ENCODE measurements at places on chromosomes 4 and X.
A peak's percentile ranks its signal among the peaks of the same experiment; 100 is the strongest.

DNA sequence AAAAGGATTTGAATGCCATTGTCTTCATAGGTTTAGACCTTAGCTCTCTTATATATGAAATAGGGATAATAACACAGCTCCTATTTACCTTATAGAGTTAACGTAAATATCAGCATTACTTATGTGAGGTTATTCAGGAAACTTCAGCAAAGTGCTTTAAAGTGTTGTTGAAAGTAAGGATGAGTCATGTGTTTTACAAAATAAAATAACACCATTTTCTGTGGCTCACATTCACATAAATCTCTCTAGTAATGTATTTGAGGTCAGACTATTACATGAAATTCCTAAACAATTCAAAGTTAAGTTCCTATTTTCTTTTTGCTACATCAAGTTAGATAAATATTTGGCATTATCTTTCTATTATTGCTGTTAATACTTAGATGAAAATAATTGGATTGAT, 2.9 kb downstream of the GNRHR start:
- no peak overlapping the region for H3K4me3 ChIP-seq
- no peak overlapping the region for H3K27ac ChIP-seq
- no peaks in the 10 kb centered on the region for H3K36me3 ChIP-seq
- H3K4me1 ChIP-seq: no peaks in the 10 kb centered on the region
- DNase-seq: no peak

DNA sequence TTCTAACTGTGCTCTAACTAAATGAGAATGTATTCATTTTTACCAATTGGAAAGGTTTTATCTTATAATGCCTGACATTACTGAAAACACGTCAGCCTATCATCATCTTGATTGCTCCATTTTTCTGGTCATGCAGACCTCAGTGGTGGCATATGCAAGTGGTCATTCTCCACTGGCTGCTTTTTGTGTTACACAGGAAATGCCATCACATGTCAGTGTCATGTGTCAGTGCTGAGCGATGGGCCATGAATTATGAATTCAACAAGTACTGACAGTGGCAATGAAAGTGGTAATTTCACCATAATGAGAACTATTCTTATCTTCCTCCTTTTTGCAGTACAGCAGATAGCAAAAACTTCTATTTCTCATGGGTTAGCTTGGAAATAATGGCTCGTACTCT, 190.5 kb downstream of the PACRGL start:
- no peaks in the 10 kb centered on the region for H3K27me3 ChIP-seq
- H3K4me3 ChIP-seq: no peak overlapping the region
- DNase-seq: no peak
- no peaks in the 10 kb centered on the region for H3K4me1 ChIP-seq
- no peak overlapping the region for H3K27ac ChIP-seq

- no peaks in the 10 kb centered on the region for H3K4me1 ChIP-seq
- DNase-seq: no peak
- H3K4me3 ChIP-seq: no peak overlapping the region
- no peaks in the 10 kb centered on the region for H3K36me3 ChIP-seq
- H3K27ac ChIP-seq: no peak overlapping the region
- H3K27me3 ChIP-seq: no peaks in the 10 kb centered on the region
Measured at GRCh38 chr4:14917298-14917633, 85.0 kb upstream of the CPEB2 start.

DNA sequence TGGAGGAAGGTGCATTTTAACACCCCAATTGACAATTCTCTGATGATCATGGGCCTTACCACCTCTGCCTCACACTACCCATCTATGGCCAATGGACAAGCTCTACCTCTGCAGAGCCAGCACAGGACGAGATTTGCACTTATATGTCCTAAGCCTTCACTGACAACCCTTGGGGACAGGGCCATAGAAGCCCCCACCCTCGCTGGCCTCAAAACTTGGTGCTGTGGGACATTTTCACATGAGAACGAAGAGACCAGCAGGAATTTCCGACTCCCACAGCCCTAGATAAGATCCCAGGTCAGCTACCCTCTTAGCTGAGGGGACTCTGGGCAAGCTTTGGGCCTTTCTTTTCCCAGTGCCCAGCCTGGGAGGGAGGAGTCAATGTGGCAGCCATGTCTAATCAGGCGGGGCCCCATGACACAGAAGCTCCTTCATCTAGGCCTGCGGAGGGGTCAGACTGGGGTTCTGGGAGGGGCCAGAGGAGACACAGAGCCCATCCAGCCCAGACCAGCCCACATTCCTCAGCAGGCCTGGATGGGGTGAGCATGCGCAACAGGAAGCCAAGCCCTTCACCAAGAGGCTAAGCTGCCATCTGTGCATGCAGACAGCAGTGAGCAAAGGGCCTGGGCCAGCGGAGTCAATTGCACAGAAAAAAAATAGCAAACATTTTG, 12.1 kb downstream of the PJA1 start:
- no peak overlapping the region for H3K27ac ChIP-seq
- no peaks in the 10 kb centered on the region for H3K36me3 ChIP-seq
- no peak for DNase-seq
- no peak overlapping the region for H3K4me3 ChIP-seq
- no peaks in the 10 kb centered on the region for H3K4me1 ChIP-seq

GRCh38 chr4:47372561-47372960, 90.9 kb downstream of the COMMD8 start:
- no peaks in the 10 kb centered on the region for H3K36me3 ChIP-seq
- no peak overlapping the region for H3K4me3 ChIP-seq
- DNase-seq: no peak
- H3K27me3 ChIP-seq: no peaks in the 10 kb centered on the region
- H3K4me1 ChIP-seq: no peaks in the 10 kb centered on the region
- H3K27ac ChIP-seq: no peak overlapping the region

GRCh38 chr4:21367567-21367966, 581.0 kb downstream of the KCNIP4 start:
- no peaks in the 10 kb centered on the region for H3K4me1 ChIP-seq
- no peak for DNase-seq
- no peaks in the 10 kb centered on the region for H3K27me3 ChIP-seq
- no peaks in the 10 kb centered on the region for H3K36me3 ChIP-seq
- no peak overlapping the region for H3K27ac ChIP-seq

- no peaks in the 10 kb centered on the region for H3K36me3 ChIP-seq
- H3K4me1 ChIP-seq: no peaks in the 10 kb centered on the region
- H3K27ac ChIP-seq: no peak overlapping the region
- no peak overlapping the region for H3K4me3 ChIP-seq
- no peak for DNase-seq
- H3K27me3 ChIP-seq: no peaks in the 10 kb centered on the region
Measured at GRCh38 chr4:102429553-102429952, 71.6 kb upstream of the NFKB1 start.

GRCh38 chr4:3724319-3725231, 41.6 kb upstream of the ADRA2C start:
- no peaks in the 10 kb centered on the region for H3K4me1 ChIP-seq
- no peaks in the 10 kb centered on the region for H3K36me3 ChIP-seq
- no peaks in the 10 kb centered on the region for H3K27me3 ChIP-seq
- DNase-seq: no peak
- H3K27ac ChIP-seq: no peak overlapping the region

DNA sequence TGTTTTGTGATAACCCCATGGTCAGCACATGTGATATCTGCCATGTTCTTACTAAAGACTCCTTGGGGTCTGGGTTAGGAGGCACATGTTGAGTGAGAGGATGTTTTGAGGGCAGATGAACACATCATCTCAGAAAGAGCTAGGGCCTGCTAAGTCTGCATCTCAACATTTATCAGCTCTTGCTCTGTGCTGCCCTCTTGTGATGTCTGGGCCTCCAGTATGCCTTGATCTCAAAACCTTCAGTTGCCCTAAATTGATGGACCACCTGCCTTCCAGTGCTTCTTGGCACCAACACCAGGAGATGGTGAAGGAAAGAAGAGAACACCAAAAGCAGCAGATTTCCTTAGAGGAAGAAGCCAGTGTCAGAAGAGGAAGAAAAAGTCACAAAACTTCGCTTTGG, 22.5 kb downstream of the MID1 start:
- no peak overlapping the region for H3K27ac ChIP-seq
- H3K27me3 ChIP-seq: peaks cover 3% of the 10 kb centered on the region
- H3K4me1 ChIP-seq: no peaks in the 10 kb centered on the region
- DNase-seq: no peak
- H3K4me3 ChIP-seq: no peak overlapping the region

DNA sequence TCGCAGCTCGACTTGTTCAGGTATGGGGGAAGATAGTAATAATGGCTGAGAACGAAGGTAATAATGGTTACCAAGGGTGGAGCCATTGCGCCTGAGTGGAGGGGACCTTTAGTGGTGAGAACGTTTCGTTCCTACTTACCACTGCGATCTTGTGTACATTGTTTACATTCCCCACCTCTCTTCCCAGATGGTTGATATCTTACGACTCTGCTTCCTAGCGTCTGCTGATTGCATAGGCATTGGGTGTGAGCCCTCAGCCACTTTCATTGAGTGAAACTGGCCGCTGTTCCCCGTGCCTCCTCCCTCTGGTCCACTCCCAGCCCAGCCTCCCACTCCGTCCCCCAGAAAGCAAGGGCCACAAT, 850 bp downstream of the IGBP1 start:
- DNase-seq: no peak
- peaks cover 18% of the 10 kb centered on the region for H3K4me1 ChIP-seq
- no peaks in the 10 kb centered on the region for H3K27me3 ChIP-seq
- no peaks in the 10 kb centered on the region for H3K36me3 ChIP-seq
- H3K4me3 ChIP-seq: peak overlapping the region; percentile 94
- H3K27ac ChIP-seq: peak overlapping the region; percentile 82

DNA sequence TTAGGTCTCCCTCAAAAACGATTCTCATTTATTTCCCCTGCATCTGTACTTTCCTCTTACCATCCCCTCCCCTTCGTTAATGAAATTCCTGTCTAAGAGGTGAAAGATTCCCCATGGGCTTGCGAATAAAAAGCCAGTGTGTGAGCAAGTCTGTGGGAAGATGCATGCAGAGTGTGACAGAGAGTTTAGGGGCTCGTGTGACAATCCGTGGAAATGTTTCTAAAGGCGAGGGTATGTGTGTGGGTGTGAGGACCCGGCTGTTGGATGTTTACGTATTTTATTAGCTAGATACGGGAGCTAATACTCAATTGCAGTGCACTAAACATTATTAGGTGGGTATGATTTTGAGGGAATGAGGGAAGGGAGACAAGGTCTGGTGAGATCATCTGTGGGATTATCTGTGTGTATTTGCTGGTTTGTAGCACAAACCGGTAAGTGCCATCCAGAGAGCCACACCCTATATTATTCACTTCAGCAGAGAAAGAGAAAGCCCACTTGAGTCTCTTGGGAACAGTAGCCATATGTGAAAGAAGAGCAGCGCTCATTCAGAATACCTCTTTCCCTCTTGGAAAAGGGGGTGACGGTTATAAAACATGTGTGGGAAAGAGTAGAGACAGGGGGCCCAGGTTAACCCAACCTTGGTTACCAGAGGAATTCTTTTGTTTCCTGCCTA, 893 bp upstream of the HOPX start:
- no peak overlapping the region for H3K27ac ChIP-seq
- H3K27me3 ChIP-seq: no peaks in the 10 kb centered on the region
- H3K36me3 ChIP-seq: no peaks in the 10 kb centered on the region
- DNase-seq: no peak
- H3K4me3 ChIP-seq: peak overlapping the region; percentile 34

GRCh38 chr4:723751-724530, 18.3 kb downstream of the PCGF3 start:
- no peak for DNase-seq
- H3K4me3 ChIP-seq: no peak overlapping the region
- no peaks in the 10 kb centered on the region for H3K27me3 ChIP-seq
- no peak overlapping the region for H3K27ac ChIP-seq

DNA sequence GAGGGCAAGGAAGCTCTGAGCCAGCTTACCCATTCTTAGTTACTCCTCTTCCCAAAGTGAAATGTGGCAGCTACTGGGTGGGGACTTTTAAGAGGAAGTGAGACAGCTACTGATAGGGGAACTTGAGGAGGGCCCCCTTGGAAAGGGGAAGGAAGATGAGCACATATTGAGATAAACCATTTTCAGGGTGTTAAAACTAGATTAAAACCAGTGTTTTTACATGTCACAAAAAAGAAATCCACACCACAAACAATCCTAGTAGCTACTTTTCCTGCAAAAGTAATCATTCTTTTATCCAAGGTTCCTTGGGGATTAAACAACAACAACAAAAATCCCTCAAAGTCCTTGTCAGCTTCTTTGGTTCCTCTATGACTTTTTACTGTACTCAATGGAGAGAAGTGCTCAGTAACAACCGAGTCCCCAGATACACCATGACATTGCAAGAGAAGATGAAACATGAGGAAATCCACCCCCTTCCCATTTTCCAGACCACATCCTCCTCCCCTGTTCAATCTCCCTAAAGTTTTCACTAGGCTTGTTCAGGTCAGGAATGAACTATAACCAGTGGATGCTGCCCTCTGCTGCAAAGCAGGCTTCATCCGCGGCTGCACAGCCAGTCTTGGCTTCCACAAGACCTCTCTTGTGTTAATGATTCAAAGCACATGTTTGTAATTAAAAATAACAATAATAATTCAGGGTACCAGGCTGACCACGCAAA, 113.5 kb upstream of the TMEM164 start:
- no peaks in the 10 kb centered on the region for H3K36me3 ChIP-seq
- no peak for DNase-seq
- H3K4me1 ChIP-seq: no peaks in the 10 kb centered on the region
- no peak overlapping the region for H3K27ac ChIP-seq

DNA sequence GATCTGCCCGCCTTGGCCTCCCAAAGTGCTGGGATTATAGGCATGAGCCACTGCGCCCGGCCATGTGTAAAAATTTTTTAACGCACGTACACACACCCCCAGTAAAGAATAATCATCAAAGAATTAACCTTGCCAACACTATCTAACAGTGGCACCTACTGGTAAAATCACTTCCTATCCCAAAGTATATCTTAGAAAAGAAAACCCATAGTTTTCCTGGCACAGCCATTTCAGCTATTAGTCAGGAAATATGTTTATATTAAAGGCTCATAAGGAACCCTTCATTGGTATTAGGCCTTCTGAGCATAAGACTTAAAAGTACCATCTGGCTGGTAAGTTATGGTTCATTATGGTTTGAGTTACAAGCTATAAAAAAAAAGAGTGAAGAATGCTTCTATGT, 14.1 kb downstream of the S100G start:
- H3K27ac ChIP-seq: no peak overlapping the region
- no peaks in the 10 kb centered on the region for H3K27me3 ChIP-seq
- no peaks in the 10 kb centered on the region for H3K36me3 ChIP-seq
- no peak for DNase-seq
- no peaks in the 10 kb centered on the region for H3K4me1 ChIP-seq
- H3K4me3 ChIP-seq: no peak overlapping the region

DNA sequence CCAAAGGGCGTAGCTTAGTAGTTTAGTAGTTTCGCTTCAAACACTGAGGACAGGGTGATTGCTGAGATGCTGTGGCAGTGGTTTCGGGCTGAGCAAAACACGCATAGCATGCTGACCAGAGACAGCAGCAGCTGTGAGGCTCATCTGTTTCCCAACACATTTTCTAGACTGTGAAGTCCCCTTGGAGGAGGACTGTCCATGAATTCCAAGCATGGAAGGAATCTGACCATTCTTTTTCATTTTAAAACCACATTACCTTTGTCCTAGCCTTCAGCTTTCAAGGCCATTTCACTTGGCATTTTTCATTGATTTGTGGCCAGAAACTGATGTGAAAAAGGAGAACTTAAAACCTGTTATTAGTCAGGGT, 240.9 kb downstream of the PALLD start:
- no peaks in the 10 kb centered on the region for H3K4me1 ChIP-seq
- no peak for DNase-seq
- H3K36me3 ChIP-seq: no peaks in the 10 kb centered on the region
- no peak overlapping the region for H3K27ac ChIP-seq
- no peaks in the 10 kb centered on the region for H3K27me3 ChIP-seq
